ENCODE measurements at places on chromosomes 11 and 22.

- ATAC-seq: no peak
These were observed 24.1 kb downstream of the ZBTB16 start for GRCh38 chr11:114083391-114084252.

GRCh38 chr11:19879307-19880087 is 166.9 kb downstream of the NAV2 start:
- peak; percentile 31 for ATAC-seq

- ATAC-seq: no peak
These were observed 16.9 kb downstream of the FADS2 start for GRCh38 chr11:61844909-61845565.

DNA sequence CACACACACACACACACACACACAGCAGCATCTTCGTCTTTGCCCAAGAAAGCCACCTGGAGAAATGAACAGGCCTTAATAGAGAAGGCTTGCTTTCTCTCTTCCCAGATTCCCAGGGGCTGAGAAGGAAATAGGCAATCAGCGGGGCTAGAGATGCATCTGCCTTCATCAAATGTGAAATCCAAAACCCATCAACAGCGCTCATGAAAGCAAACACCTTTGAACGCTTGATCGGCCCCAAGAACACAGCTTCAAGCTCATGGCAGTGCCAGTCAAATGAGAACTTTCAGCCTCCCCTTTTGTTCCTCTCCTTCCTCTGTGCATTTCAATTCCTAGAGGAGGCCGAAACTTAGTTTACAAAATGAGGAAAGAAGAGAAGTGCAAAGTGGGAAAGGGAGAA is 122.7 kb downstream of the EFCAB6 start:
- ATAC-seq: no peak

GRCh38 chr11:44361813-44362212 is 51.9 kb upstream of the ALX4 start:
- ATAC-seq: no peak
